ENCODE measurements at places on chromosomes 16 and 17. TPM values are rescaled to one million over a fixed set of nuclear protein-coding genes. Genes with fewer than 3 reads are reported as not detected.

GRCh38 chr16:58855291-58855863, 121.3 kb upstream of the GOT2 start:
- no peaks in the 10 kb centered on the region for H3K36me3 ChIP-seq
- H3K27ac ChIP-seq, result no peak overlapping the region
- no peak overlapping the region for H3K4me3 ChIP-seq
- no peaks in the 10 kb centered on the region for H3K27me3 ChIP-seq

DNA sequence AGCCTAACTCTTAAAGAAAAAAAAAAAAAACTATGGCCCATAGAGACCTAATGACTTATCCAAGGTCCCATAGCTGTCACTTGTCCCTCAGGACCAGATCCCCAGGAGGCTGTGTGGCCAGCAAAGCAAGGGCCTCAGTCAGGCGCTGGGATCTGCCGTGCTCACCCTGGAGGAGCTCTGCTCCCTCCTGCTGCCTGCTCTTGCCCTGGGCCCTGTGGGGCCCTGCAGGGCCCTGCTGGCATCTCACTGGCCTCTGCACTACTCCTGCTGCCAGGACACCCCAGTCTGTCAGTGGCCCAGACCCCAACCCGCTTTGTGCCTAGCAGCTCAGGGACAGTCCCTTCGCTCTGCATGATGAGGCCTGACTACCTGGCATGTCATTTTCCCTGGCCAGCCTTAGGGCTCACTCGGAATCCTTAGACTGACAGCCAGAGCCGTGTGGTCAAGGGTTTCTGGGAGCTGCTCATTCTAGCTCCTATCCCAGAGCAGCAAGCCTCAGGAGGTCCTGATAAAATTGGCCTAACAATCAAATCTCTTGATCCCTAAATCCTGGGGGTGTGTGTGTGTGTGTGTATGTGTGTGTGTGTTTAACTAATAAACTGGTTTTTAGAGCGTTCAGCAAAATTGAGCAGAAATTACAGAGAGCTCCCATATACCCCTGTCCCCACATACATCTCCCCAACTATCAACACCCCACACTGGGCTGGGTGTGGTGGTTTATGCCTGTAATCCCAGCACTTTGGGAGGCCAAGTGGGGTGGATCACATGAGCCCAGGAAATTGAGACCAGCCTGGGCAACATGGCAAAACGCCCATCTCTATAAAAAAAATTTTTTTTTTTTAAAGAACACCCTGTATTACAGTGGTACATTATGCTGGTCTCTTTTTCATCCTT, 21.7 kb downstream of the KATNIP start:
- peaks cover 17% of the 10 kb centered on the region for H3K4me1 ChIP-seq
- H3K27me3 ChIP-seq, result no peaks in the 10 kb centered on the region
- no peak overlapping the region for H3K4me3 ChIP-seq
- no peaks in the 10 kb centered on the region for H3K36me3 ChIP-seq

DNA sequence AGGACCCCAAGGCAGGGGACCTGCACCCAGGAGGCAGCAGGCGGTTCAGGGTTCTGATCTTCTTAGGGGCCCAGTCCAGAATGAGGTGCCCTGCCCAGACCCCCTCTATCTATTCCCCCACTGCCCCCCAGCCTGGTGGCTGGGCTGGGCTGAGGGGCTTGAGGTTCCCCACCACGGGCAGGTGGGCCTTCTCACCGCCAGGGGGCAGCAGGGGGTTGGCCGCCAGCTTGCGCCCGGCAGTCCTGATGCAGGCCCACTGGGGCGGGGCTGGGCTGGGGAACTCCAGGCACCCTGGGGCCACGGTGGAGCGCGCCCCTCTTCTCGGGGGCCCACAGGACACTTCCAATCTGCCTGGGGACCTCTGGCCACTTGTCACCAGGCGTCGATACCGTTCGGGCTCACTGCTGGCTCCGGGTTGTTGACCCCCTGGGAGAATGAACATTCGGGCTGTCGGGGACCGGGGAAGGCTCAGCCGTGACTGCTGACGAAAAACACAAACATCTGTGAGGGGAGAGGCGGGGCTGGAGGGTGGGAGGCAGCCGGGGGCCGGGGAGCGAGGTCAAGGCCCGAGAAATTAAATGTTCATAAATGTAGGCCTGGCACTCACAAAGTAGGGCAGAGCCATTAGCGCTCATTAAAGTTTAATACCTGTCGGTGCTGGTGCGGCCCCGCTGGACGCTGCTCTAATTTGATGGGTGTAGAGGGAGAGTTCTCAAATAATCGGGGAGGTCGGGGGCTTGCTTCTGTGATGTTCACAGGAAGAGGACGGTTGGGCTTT, 219.3 kb upstream of the GSE1 start:
- DNase-seq, result no peak
- no peak overlapping the region for H3K4me3 ChIP-seq
- no peak overlapping the region for H3K27ac ChIP-seq
- H3K36me3 ChIP-seq, result peaks cover 2% of the 10 kb centered on the region
- no peaks in the 10 kb centered on the region for H3K27me3 ChIP-seq

- no peaks in the 10 kb centered on the region for H3K4me1 ChIP-seq
- H3K27me3 ChIP-seq, result no peaks in the 10 kb centered on the region
- no peak overlapping the region for H3K27ac ChIP-seq
- peak; percentile 47 for DNase-seq
- no peak overlapping the region for H3K4me3 ChIP-seq
- no peaks in the 10 kb centered on the region for H3K36me3 ChIP-seq
These were observed 51.3 kb downstream of the ZFP90 start for GRCh38 chr16:68590201-68590994.

GRCh38 chr17:63698886-63699637, 863 bp downstream of the LIMD2 start:
- H3K4me1 ChIP-seq, result peaks cover 29% of the 10 kb centered on the region
- no peaks in the 10 kb centered on the region for H3K27me3 ChIP-seq
- H3K36me3 ChIP-seq, result peaks cover 75% of the 10 kb centered on the region

- no peak for DNase-seq
- H3K27me3 ChIP-seq, result no peaks in the 10 kb centered on the region
- H3K4me1 ChIP-seq, result no peaks in the 10 kb centered on the region
- H3K36me3 ChIP-seq, result peaks cover 7% of the 10 kb centered on the region
- H3K4me3 ChIP-seq, result no peak overlapping the region
- no peak overlapping the region for H3K27ac ChIP-seq
These were observed 162.6 kb upstream of the PLCG2 start for GRCh38 chr16:81616321-81617020.

DNA sequence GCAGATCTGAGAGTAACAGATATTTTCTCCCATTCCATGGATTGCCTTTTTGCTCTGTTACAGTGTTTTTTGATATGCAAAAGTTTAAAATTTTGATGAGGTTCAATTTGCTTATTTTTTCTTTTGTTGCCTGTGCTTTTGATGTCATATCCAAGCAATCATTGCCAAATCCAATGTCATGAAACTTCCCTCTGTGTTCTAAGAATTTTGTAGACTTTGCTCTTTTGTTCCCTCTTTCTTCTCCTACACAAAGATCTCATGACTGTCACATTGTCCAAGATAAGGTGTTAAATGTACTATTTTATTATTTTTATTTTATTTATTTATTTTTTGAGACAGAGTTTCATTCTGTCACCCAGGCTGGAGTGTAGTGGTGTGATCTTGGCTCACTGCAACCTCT, 18.9 kb upstream of the KCNH6 start:
- H3K27me3 ChIP-seq, result no peaks in the 10 kb centered on the region
- no peak overlapping the region for H3K4me3 ChIP-seq
- H3K27ac ChIP-seq, result no peak overlapping the region
- no peak for DNase-seq

GRCh38 chr17:79108870-79109269, 34.2 kb downstream of the ENGASE start:
- H3K4me1 ChIP-seq, result no peaks in the 10 kb centered on the region
- no peak overlapping the region for H3K27ac ChIP-seq
- H3K36me3 ChIP-seq, result no peaks in the 10 kb centered on the region
- peaks cover 100% of the 10 kb centered on the region for H3K27me3 ChIP-seq
- no peak for DNase-seq
- no peak overlapping the region for H3K4me3 ChIP-seq

- no peak for DNase-seq
- peaks cover 2% of the 10 kb centered on the region for H3K36me3 ChIP-seq
- no peak overlapping the region for H3K4me3 ChIP-seq
- H3K27ac ChIP-seq, result no peak overlapping the region
- H3K4me1 ChIP-seq, result peaks cover 6% of the 10 kb centered on the region
These were observed 4.6 kb downstream of the CNTD1 start for GRCh38 chr17:42803074-42803883.

DNA sequence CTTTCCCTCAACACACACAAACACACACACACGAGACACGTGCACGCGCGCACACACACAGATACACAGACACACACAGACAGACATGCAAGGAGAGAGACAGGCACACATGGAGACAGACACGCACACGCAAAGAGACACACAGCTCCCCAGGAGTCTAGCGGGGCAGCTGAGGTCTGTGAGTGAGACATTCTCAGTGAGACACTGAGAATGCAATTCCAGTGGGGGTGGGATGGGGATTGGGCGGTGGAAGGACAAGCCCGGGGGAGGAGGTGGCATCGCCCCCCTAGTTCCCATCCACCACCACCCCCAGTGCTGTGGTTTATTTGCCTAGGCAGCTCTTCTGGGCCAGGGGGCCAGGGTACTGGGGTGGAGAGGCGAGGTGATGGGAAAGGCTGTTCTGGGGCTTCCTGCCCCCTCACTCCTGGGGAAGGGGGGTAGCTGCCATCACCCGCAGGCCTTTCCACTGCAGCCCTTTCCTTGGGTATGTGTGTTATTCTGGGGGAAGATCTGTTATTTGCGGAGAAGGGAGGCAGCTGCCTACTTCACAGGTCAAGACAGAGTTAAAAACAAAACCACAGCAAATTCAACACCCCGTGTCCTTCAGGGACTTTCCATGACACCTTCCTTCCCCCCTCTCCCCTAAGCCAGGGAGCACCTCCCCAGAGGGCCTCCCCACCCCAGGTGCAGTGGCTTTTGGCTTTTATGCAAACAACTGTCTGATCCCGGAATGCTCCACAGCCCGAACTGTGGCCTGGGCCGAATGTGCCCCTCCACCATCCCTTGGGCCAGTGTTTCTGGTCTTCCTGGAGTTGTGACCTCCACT, 18.0 kb downstream of the GRB7 start:
- H3K4me3 ChIP-seq, result no peak overlapping the region
- no peaks in the 10 kb centered on the region for H3K27me3 ChIP-seq
- DNase-seq, result no peak
- H3K36me3 ChIP-seq, result no peaks in the 10 kb centered on the region
- H3K27ac ChIP-seq, result peak overlapping the region; percentile 96

DNA sequence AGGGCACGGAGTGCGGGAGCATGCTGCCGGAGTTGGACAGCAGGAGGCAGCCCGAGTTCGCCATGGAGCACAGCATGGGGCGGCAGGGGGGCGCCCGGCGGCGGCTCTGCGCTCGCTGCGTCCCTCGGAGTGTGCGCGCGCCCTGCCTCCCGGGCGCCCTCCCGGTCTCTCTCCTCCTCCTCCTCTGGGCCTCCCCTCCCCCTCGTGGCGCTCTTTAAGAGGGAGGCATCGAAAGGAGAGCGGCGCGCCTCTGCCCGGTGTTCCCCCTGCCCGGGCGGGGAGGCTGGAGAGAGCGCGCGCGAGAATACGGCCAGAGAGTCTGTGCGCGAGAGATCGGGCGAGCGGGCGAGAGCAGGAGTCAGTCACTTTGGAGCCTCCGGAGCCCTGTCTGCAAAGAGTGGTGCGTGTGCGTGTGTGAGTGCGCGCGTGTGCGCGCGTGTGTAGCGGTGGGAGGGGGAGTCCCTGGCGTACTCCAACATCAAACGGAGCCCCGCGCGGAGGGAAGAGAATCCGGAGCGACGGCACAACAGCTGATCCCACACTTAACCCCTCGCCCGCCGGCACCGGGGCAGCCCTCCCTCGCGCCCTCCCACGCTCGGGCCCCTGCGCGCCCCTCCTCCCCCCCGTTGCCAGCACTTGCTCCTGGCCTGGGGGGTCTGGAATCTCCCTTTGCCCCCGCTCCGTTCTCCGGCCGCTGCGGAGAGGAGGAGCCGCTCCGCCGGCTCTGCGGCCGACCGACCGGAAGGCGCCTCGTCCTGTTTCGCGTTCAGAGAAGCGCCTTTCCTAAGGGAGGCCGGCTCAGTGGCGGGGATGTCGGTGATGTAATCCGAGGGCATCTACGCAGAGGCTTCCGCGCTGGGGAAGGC, 108.9 kb downstream of the ENGASE start:
- H3K4me1 ChIP-seq, result 0 out of 2 replicates have a peak, but pooled peaks cover 3% of the 10 kb centered on the region
- no peak overlapping the region for H3K27ac ChIP-seq
- DNase-seq, result no peak
- H3K27me3 ChIP-seq, result peaks cover 95% of the 10 kb centered on the region
- H3K36me3 ChIP-seq, result no peaks in the 10 kb centered on the region

- peaks cover 60% of the 10 kb centered on the region for H3K36me3 ChIP-seq
- no peak overlapping the region for H3K27ac ChIP-seq
- no peak for DNase-seq
These were observed 5.1 kb downstream of the RASD1 start for GRCh38 chr17:17491031-17491471.

- H3K27ac ChIP-seq, result no peak overlapping the region
- no peak for DNase-seq
- peak overlapping the region; percentile 44 for H3K4me3 ChIP-seq
These were observed 1.4 kb upstream of the PRPSAP2 start for GRCh38 chr17:18856570-18856915.

GRCh38 chr16:78220571-78220970, 121.1 kb downstream of the WWOX start:
- peak; percentile 4 for DNase-seq
- no peaks in the 10 kb centered on the region for H3K36me3 ChIP-seq
- 0 out of 2 replicates have a peak, but pooled peaks cover 2% of the 10 kb centered on the region for H3K27me3 ChIP-seq
- H3K4me3 ChIP-seq, result no peak overlapping the region
- peaks cover 4% of the 10 kb centered on the region for H3K4me1 ChIP-seq

GRCh38 chr17:21212826-21213637, 929 bp downstream of the TMEM11 start:
- DNase-seq, result peak; percentile 7
- H3K4me1 ChIP-seq, result peaks cover 25% of the 10 kb centered on the region
- peak overlapping the region; percentile 88 for H3K4me3 ChIP-seq
- peaks cover 41% of the 10 kb centered on the region for H3K36me3 ChIP-seq
- no peaks in the 10 kb centered on the region for H3K27me3 ChIP-seq

DNA sequence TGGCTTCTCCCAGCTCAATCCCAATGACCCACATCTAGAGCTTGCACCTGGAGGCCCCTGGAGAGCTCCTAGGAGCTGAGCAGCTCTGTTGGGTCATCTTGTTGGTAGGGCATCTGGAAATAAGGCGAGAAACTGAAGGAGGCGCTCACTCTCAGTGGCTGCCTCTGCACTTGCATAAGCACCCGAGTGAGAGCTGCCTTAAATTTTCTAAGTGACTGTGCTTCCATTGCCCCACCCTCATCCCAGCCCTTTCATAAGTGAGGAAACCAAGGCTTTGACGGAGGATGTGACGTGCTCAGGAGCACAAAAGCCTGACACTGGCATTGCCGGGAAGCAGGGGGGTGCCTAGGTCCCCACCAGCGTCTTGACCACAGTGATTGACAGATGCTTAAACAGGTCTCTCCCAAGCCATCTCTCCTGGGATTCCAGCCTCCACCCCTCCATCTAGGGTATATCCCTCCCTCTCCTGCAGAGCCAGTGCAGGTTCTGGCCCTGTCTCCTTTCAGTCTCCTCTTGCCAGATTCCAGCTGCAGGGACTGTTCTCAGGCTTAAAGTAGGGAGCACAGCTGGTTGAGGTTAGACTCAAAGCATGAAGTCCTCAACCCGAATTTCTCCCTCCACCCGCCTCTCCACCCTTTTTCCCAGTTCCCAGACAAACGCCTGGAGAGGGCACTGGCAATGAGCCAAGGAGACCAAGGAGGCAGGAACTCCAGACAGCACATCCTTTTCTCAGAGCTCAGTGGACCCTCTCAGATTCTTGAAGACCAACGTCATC, 113.7 kb downstream of the IRX5 start:
- H3K27ac ChIP-seq, result no peak overlapping the region
- no peaks in the 10 kb centered on the region for H3K4me1 ChIP-seq
- H3K4me3 ChIP-seq, result no peak overlapping the region
- no peaks in the 10 kb centered on the region for H3K36me3 ChIP-seq
- no peak for DNase-seq

The RND2 gene
- total RNA-seq, result 0.03 TPM

The IRX3 gene
- total RNA-seq, result 8.2 TPM

The CEP112 gene
- total RNA-seq, result 9.6 TPM

The TNFRSF13B gene
- total RNA-seq, result not detected

The NXN gene
- 56.6 TPM for total RNA-seq

The LRRC37A gene
- 0.53 TPM for total RNA-seq

The ACTG1 gene
- 9,807 TPM for total RNA-seq
